ENCODE measurements at places on chromosomes 6 and 20.

- no peak for DNase-seq
Measured at GRCh38 chr6:83221889-83222479, 28.8 kb downstream of the RWDD2A start.

DNA sequence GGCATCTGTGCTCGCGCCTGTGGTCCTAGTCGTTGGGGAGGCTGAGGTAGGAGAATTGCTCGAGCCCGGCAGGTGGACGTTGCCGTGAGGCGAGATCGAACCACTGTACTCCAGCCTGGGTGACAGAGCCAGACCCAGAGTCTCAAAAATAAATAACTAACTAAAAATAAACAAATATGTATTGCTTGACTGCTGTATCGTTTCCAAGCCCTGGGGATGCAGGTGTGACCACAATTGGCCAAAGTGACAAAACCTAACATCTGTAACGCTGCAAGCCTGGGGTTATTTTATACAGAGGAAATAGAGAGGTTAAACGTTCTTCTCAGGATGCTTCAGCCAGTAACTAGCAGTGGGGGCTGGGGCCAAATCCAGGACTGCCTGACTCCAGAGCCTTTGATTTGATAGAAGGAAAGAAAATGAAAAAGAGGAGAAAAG lies 1.9 kb upstream of the SRSF3 start:
- DNase-seq = no peak

- DNase-seq = no peak
Measured at GRCh38 chr6:12572896-12573827, 143.4 kb upstream of the PHACTR1 start.

DNA sequence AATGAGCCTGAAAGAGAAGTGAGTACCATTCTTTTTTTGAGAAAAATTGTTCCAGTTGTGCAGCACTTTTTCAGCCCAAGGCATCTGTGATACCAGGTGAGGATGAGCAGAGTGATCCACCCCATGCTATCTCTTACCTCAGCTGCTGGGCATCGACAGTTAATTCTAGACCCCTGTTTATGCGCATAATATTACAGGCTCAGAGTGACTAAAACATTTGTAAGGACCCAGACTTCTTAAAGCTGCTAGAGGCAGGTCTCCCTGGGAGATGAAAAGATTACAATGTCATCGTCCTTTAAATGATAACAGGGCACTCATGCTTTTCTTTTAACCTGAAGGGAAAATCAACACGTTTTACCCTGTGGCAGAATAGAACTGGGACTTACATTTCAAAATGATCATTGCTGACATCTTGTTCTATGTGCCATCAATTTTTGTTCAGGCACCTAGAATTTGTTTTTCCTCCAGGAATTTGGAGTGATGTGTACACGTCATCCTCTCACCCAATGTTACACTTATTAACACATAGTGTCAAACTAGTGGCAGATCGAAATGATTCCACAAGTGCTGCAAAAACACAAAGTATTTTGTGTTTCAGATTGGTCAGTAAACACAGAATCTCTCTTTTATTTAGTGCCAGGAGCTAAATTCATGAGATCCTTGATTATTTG lies 684.6 kb downstream of the UTRN start:
- no peak for DNase-seq

DNA sequence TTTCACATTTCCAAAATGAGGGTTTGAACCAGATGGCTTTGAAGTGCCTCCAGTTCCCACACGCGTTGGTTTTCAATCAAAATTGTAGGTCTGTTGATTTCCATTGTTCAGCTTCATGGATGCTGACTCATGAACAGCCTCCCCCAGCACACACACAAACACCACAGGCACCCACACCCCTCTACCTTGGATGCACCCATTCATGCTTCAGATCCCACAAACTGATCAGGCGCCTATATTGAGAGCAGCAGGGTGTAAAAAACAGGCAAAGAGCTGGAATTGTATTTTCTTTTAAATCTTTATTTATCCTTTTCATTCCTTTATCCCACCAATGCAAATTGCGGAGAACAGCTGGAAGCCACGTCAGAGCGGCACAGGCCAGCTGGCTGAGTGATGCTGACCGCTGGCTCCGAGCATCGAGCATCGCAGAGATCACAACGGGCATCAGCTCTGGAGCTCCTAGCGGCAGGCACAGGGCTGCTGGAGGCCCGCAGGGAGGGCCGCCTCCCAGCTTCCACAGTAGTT lies 29.3 kb upstream of the TBC1D7 start:
- no peak for DNase-seq

DNA sequence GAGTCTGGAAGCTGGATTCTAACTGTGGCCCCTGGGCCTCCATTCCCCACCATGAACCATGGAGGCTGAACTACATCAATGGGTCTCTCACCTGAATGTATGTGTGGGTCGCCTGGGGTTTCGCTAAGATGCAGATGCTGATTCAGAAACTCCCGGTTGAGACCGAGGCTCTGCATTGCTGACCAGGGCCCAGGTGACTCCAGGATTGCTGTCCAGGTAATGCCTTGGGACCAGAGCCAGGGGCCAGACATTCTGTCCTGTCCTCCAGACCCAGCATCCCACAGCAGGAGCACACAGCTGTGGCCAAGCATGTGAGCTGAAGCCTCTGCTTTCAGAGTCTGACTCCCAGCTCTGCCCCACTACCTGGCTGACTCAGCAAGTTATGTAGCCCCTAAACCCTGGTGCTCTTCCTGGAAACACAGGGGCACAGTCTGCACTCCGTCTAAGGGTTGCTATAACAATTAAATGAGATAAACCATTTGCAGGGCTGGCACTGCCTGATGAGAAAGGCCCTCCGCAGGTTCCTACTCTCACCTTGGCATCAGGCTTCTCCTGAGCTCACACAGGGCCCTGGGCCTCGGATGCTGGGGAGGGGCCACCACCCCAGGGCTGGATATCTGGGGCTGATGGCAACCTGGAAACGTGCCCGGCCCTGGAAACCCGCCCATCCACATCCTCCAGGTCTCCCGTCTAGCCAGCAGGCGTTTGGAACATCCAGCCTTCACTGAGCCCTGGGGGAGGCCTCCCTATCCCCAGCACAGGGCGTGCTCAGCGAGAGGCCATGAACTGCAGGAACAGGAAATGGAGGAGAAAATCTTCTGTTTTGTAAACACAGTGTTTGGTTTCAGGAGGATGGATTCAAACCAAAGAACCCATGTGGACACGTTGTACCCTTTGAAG lies 175.7 kb downstream of the DLL1 start:
- no peak for DNase-seq

- DNase-seq = no peak
Measured at GRCh38 chr6:50330963-50331362, 281.2 kb upstream of the DEFB112 start.

- DNase-seq = no peak
Measured at GRCh38 chr6:147204843-147205311, 660 bp downstream of the STXBP5 start.

DNA sequence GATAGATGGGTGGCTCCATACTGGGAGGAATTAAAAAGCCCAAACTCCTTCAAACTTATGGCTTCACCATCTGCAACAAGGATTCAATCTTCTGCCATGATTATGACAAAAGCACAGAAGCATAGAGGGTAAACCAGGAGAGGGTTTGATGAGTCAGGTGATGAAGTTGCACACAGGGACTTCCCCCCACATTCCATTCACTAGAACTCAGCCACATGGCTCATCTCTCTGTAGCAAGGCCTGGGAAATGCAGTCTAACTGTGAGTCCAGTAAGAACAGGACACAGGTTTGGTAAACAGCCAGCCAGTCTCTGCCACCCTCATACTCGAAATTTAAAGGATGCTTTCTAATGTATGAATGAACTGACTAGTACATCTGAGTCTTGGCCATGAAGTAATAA lies 142.9 kb downstream of the HIVEP2 start:
- DNase-seq = no peak

DNA sequence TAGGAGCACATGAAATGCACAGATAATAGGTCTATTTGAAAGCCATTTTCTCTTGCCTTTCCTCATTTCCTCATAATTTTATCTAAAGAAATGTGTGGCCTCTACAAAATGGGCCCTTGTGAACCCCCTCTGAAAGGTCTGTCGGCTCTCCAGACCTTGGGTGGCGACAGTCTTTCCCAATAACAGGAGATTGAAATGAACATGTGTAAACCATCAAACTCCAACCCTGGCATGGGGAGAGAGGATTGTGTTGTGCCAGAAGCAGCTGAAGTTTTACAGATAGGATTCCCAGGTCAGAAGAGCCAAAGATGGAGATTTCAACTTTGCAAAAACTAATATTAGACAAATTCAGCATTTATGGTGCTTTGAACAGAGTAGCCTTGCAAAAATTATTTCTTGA lies 277.1 kb upstream of the ECI2 start:
- DNase-seq = no peak

GRCh38 chr6:7904654-7905319 lies 5.8 kb downstream of the TXNDC5 start:
- no peak for DNase-seq

GRCh38 chr6:148343047-148343782 lies 577 bp downstream of the SASH1 start:
- DNase-seq = no peak

DNA sequence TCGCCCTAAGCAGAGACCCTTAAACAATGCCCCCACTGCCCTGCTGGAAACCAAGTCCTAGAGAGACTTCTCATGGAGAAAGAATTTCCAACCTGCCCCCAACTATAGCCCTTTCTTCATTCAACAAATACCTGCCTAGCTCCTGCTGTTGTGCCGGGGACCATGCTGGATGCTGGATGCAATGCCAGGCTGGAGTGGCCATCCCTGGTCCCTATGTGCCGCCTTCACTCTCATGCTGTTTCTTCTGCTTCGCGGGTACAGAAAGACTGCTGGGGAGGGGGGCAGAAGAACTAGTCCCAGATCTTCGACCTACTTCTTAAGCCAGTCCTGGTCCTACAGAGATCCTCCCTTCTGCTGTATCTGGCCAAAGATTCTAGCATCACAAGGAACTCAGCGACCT lies 3.4 kb downstream of the MDGA1 start:
- DNase-seq = no peak

DNA sequence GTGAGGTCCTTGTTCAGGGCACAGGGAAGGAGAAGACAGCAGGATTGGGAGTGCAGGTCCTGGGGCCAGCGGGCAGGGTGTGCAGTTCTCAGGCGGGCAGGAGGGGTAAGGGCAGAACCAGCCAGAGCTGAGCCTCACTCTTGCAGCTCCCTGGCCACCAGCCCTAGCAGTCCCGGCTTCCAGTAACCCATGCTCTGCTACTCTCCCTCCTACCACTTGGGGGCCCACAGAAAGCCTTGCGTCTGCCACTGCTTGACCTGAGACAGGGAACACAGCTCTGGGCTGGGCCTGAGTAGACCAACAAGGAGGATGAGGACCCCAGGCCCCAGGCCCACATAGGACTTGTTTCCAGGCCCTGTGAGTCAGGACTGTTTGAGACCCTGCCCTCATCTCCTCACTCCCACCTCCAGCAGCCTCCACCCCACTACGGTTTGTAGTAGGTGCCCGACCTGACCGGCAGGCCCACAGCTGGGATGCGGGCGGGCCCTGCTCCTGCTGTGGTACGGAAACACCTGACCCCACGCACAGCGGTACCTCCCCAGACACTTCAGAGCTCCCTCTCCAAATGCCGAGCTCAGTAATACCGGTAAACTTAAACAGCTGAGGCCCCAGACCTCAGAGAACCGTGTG lies 39.2 kb downstream of the KCNK5 start:
- DNase-seq = no peak

DNA sequence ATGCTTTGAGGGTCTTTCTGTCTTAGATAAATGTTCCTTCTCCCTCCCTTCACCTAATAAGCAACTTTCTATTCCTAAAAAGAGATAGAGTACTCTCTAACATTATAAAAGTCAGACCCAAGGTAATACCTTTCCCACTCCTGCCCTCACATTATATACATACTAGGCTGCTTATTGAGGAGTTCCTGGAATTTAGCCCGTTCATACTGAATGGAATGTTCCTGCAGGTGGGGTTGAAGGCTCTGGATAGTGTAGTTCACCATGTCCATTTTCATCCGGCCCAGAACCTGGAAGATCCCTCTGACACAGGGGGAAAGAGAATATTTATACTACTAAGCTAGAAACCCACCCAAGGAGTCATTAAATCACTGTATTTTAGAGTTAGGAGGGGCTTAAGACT lies 20.4 kb downstream of the TCP11 start:
- no peak for DNase-seq

GRCh38 chr20:986733-987355 lies 15.3 kb downstream of the RSPO4 start:
- DNase-seq = no peak

DNA sequence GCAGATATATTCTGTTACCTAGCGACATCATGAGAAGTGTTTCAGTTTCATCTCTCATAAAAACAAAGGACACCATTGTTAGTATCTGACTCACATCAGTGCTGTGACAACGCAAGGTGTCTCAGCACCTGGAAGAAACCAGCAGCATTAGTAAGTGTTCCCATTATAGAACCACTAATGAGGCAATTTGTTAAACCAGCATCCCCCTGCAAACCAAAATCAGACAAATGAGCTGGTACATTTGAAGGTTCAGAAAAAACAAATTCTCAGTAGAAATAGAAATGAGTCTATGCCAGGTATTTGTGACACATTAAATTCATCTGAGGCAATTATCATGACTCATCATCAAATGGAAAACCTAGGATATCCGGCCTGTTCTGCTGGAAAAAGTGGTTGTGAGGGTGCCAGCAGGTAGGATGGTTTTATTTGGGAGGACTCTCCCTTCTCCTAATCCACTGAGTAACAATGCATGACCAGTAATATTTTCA lies 151.7 kb downstream of the TMEM200A start:
- DNase-seq = no peak

DNA sequence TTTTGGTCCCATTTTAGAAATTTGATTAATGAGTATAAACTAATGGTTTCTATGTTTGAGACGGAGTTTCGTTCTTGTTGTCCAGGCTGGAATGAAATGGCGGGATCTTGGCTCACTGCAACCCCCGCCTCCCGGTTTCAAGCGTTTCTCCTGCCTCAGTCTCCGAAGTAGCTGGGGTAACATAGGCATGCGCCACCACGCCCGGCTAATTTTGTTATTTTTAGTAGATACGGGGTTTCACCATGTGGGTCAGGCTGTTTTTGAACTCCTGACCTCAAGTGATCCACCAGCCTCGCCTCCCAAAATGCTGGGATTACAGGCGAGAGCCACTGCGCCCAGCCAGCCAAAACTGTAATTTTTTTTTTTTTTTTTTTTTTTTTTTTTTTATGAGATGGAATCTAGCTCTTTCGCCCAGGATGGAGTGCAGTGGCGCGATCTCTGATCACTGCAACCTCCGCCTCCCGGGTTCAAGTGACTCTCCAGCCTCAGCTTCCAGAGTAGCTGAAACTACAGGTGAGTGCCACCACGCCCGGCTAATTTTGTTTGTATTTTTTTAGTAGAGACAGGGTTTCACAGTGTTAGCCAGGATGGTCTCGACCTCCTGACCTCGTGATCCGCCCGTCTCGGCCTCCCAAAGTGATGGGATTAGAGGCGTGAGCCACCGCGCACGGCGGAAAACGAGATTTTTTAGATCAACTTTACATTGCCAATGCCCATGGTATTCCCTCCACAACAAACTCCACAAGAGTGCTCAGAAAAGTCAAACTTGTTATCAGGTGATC lies 127.8 kb downstream of the HFE start:
- DNase-seq = no peak

GRCh38 chr6:49430187-49430586 lies 32.9 kb downstream of the MMUT start:
- DNase-seq = no peak

Measured in NCI-H187 (cell line).